Liver (tissue), 10 donors: ENCODE measurements at places on chromosomes 16 and 17. TPM values are rescaled to one million over a fixed set of nuclear protein-coding genes. Genes with fewer than 3 reads are reported as not detected.

GRCh38 chr17:13228225-13228624 is 210.4 kb upstream of the ELAC2 start:
- DNase-seq: no peak
- no peaks in the 10 kb centered on the region for H3K4me1 ChIP-seq
- peaks cover 4% of the 10 kb centered on the region for H3K27me3 ChIP-seq

DNA sequence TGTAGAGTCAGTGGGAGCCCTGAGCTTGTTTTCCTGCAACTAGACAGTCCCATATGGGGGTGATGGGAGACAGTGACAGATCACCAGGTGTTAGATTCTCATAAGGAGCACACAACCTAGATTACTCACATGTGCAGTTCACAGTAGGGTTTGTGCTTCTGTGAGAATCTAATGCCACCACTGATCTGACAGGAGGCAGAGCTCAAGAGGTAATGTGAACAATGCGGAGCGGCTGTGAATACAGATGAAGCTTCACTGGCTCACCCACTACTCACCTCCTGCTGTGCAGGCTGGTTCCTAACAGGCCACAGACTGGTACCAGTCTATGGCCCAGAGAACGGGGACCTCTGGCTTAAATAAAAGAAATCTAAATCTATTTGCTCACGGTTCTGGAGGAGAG is 10.2 kb upstream of the HSD17B2 start:
- no peaks in the 10 kb centered on the region for H3K36me3 ChIP-seq
- no peak for DNase-seq
- H3K4me3 ChIP-seq: no peak overlapping the region
- no peak overlapping the region for H3K27ac ChIP-seq

DNA sequence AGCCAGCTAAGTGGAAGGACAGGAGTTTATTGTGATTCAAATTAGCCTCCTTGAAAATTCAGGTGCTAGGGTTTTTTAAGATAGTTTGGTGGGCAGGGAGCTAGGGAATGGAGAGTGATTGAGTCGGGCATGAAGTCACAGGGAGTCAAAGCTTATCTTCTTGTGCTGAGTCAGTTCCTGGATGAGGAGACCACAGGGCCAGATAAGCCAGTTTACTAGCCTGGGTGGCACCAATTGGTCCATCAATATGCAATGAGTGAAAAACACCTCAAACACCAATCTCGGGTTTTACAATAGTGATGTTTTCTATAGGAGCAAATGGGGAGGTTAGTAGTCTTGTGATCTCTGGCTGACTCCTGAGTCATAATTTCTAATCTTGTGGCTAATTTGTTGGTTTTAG is 165.1 kb downstream of the ABCC12 start:
- H3K4me1 ChIP-seq: no peaks in the 10 kb centered on the region
- H3K4me3 ChIP-seq: no peak overlapping the region
- H3K27me3 ChIP-seq: no peaks in the 10 kb centered on the region
- no peak overlapping the region for H3K27ac ChIP-seq
- DNase-seq: no peak

Gene CACNA1H
- polyA plus RNA-seq: 7.9 TPM

DNA sequence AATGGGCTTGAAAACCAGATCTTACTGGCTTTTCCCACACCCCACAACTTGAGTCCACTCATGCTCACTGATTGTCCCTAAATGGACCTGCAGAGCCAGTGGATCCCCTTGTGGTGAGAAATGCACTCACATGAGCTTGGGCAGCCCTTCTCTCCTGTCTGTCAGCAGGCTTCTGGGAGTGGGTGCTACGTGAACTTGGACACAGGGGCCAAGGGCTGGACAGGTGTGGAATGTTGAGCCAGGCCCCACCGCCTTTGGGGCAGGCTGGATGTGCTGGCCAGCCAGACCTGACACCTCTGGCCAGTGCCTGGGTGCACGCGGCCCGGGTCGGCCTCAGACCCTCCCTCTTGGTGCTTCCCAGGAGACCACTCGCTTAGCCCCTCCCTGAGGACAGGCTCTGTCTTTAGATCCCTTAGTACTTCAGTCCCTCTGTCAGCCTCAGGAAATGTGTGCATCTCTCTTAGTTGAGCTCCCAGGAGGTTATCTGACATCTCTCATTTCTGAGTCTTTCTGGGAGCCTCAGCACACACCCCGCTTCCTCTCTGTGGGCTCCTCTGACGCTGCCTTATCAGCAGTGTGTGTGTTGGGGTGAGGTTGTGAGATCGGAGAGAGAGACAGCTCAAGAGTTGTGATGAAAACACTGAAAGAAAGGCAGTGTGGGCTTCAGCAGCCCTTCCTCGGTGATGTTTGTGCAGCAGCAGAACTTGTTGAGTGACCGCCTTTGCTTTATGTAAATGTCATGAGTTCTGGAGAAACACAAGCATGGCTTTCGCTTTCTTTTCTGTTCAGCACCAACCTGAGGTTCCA is 117.0 kb downstream of the RAB11FIP4 start:
- H3K36me3 ChIP-seq: no peaks in the 10 kb centered on the region
- H3K27ac ChIP-seq: peak overlapping the region; percentile 6
- DNase-seq: no peak
- H3K4me1 ChIP-seq: peaks cover 15% of the 10 kb centered on the region

DNA sequence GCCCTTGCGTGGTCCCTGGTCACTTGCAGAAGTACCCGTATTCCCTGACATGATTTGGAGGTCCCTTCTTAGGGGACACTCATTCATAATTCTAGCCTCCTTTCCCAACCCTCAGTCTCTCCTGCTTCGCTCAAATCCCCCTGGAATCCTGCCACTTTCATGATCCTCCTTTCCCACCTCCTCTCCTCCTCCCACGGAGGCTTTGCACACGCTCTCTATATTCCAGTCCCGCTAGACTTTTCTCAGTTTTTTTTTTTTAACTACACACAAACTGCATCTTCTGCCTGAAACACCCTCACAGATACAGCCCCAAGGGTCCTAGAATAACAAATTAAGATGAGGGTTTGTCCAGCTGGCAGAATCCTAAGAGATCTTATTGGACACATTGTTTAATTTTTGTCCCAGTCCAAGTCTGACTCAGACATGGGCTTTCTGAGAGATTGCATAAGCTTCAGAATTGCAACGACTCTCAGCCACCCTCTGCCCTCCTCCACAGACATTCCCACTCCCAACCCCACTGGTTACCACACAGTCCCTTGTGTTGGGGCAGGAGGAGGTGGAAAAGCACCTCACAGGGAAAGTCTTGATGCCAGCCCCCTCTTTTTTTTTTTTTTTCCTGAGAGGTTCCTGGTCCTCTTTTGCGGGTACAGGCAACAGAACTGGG is 739.5 kb upstream of the EEF2KMT start:
- H3K4me1 ChIP-seq: no peaks in the 10 kb centered on the region
- H3K27ac ChIP-seq: no peak overlapping the region
- peaks cover 3% of the 10 kb centered on the region for H3K27me3 ChIP-seq
- H3K4me3 ChIP-seq: no peak overlapping the region
- no peaks in the 10 kb centered on the region for H3K36me3 ChIP-seq

Gene VWA3A
- not detected for polyA plus RNA-seq

GRCh38 chr17:73357318-73357717 is 45.5 kb upstream of the CDC42EP4 start:
- H3K4me3 ChIP-seq: no peak overlapping the region
- H3K27me3 ChIP-seq: peaks cover 2% of the 10 kb centered on the region
- H3K4me1 ChIP-seq: no peaks in the 10 kb centered on the region

GRCh38 chr17:74771319-74771914 is 4.7 kb downstream of the NAT9 start:
- H3K4me3 ChIP-seq: no peak overlapping the region
- DNase-seq: no peak
- H3K36me3 ChIP-seq: peaks cover 9% of the 10 kb centered on the region
- peaks cover 19% of the 10 kb centered on the region for H3K4me1 ChIP-seq
- H3K27me3 ChIP-seq: no peaks in the 10 kb centered on the region

DNA sequence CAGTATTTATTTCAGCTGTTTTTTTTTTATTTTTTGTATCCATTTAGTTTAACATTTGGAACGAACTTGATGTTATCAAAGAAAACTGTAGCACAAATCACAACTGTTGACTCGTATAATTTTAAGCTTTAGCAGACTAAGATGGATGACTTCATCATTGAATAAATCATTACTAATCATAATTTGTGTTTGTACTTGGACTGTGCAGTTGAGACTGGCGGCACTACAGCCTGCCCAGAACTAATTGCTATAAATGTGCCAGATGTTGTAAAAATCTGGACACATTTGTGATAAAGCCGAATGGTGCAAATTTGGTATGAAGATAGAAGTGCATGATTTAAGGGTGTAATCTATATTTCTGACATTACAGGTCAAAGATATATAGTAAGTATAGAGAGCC is 897.7 kb upstream of the CDH8 start:
- no peak for DNase-seq
- H3K27me3 ChIP-seq: peaks cover 6% of the 10 kb centered on the region
- H3K27ac ChIP-seq: no peak overlapping the region
- no peaks in the 10 kb centered on the region for H3K36me3 ChIP-seq
- H3K4me3 ChIP-seq: no peak overlapping the region

- no peaks in the 10 kb centered on the region for H3K36me3 ChIP-seq
- H3K27ac ChIP-seq: peak overlapping the region; percentile 94
- peak; percentile 81 for DNase-seq
- H3K4me3 ChIP-seq: peak overlapping the region; percentile 88
Observed at GRCh38 chr16:81006211-81006812, 373 bp downstream of the CMC2 start.

DNA sequence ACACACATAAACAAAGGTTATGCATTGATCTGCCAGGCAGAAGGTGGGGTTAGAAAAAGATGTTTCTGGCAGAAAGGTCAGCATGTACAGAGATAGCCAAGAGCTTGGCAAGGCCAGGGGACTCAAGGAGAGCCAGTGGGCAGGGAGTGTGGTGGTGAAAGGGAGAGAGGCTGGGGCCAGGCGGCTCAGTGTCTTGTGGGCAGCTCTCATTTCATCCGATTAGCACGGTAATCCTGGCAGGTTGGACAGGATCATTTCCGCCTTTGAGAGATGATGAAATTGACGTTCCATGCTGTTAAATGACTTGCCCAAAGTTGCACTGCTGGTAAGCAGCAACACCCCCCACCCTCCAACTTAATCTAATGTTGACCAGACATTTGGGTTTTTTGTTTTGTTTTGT is 3.6 kb downstream of the CHD9 start:
- no peaks in the 10 kb centered on the region for H3K36me3 ChIP-seq
- H3K4me3 ChIP-seq: no peak overlapping the region
- no peak for DNase-seq
- peaks cover 50% of the 10 kb centered on the region for H3K4me1 ChIP-seq
- H3K27ac ChIP-seq: peak overlapping the region; percentile 37
- H3K27me3 ChIP-seq: no peaks in the 10 kb centered on the region

Gene CEP112
- polyA plus RNA-seq: 1.1 TPM

- peak overlapping the region; percentile 96 for H3K27ac ChIP-seq
- DNase-seq: peak; percentile 73
- H3K36me3 ChIP-seq: no peaks in the 10 kb centered on the region
- H3K27me3 ChIP-seq: no peaks in the 10 kb centered on the region
- H3K4me1 ChIP-seq: peaks cover 23% of the 10 kb centered on the region
Observed at GRCh38 chr16:2515180-2515851, 1.6 kb downstream of the ATP6V0C start.

GRCh38 chr17:13885953-13886889 is 183.1 kb upstream of the COX10 start:
- no peaks in the 10 kb centered on the region for H3K4me1 ChIP-seq
- no peak for DNase-seq
- H3K27me3 ChIP-seq: no peaks in the 10 kb centered on the region

Gene MYH3
- polyA plus RNA-seq: 1.3 TPM

DNA sequence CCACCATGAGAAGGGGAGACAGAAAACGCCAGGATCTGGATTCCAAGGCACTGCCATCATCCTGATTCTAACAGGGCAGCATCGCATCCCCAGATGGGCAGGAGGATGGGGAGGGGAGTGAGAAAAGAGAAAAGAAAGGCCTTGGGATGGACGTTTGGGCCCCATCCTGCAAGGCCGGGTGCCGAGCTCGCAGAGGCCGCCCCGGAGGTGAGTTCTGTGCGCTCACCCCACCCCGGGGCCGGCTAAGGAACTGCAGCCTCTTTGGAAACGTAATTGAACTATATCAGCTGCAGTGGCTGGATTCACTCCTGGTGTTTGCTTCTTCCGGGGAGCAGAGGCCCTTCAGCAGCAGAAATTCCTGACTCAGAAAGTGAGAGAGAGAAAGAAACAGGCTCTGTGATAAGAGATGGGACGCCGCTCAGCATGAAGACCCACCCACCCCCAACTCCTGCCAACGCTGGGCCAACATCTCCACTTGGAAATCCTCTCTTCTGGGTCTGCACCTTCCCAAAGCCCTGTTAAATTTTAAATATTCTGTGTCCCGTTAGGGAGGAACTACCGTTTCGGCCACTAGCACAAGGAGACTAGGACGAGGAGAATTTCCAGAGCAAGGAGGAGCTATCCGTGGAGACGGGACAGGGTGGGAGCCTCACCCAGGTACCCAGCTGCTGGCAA is 8.5 kb upstream of the SSTR2 start:
- H3K4me1 ChIP-seq: peaks cover 7% of the 10 kb centered on the region
- peak overlapping the region; percentile 17 for H3K27ac ChIP-seq
- peak; percentile 67 for DNase-seq
- no peak overlapping the region for H3K4me3 ChIP-seq
- no peaks in the 10 kb centered on the region for H3K27me3 ChIP-seq

Gene DPEP1
- 0.83 TPM for polyA plus RNA-seq

DNA sequence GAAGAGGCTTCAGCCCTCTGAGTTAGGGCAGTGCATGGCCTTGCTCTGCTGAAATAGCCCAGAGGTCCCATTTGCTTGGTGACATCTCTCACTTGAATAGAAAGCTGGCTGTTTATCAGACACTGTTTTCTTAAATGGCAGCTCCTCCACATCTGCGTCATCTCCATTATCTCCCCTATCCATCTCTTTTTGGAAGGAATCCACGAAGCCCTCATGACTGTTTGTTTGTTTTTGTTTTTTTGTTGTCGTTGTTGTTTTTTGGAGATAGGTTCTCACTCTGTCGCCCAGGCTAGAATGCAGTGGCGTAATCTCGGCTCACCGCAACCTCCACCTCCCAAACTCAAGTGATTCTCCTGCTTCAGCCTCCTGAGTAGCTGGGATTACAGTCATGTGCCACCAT is 16.6 kb downstream of the NAA60 start:
- peak overlapping the region; percentile 91 for H3K27ac ChIP-seq
- H3K4me1 ChIP-seq: peaks cover 31% of the 10 kb centered on the region
- H3K36me3 ChIP-seq: no peaks in the 10 kb centered on the region
- peak overlapping the region; percentile 73 for H3K4me3 ChIP-seq
- H3K27me3 ChIP-seq: no peaks in the 10 kb centered on the region

GRCh38 chr16:51755577-51756355 is 604.7 kb upstream of the SALL1 start:
- no peaks in the 10 kb centered on the region for H3K4me1 ChIP-seq
- no peaks in the 10 kb centered on the region for H3K27me3 ChIP-seq
- DNase-seq: no peak
- H3K36me3 ChIP-seq: no peaks in the 10 kb centered on the region

Gene ATP5PD
- polyA plus RNA-seq: 241 TPM

GRCh38 chr16:10964039-10964890 is 19.9 kb downstream of the CLEC16A start:
- no peaks in the 10 kb centered on the region for H3K27me3 ChIP-seq
- H3K36me3 ChIP-seq: peaks cover 15% of the 10 kb centered on the region
- H3K27ac ChIP-seq: no peak overlapping the region
- peak; percentile 90 for DNase-seq
- H3K4me1 ChIP-seq: no peaks in the 10 kb centered on the region

GRCh38 chr16:89723279-89724250 is 2.2 kb downstream of the ZNF276 start:
- DNase-seq: no peak
- H3K27ac ChIP-seq: peak overlapping the region; percentile 99
- no peaks in the 10 kb centered on the region for H3K27me3 ChIP-seq
- H3K36me3 ChIP-seq: peaks cover 9% of the 10 kb centered on the region
- H3K4me3 ChIP-seq: no peak overlapping the region
- H3K4me1 ChIP-seq: peaks cover 25% of the 10 kb centered on the region

Gene CSH2
- not detected for polyA plus RNA-seq

- H3K27me3 ChIP-seq: no peaks in the 10 kb centered on the region
- DNase-seq: no peak
- H3K4me3 ChIP-seq: no peak overlapping the region
- H3K27ac ChIP-seq: no peak overlapping the region
- H3K36me3 ChIP-seq: no peaks in the 10 kb centered on the region
- H3K4me1 ChIP-seq: peaks cover 3% of the 10 kb centered on the region
Observed at GRCh38 chr17:50787106-50787505, 19.8 kb upstream of the ANKRD40CL start.
